ENCODE measurements at places on chromosomes 5 and 9.

DNA sequence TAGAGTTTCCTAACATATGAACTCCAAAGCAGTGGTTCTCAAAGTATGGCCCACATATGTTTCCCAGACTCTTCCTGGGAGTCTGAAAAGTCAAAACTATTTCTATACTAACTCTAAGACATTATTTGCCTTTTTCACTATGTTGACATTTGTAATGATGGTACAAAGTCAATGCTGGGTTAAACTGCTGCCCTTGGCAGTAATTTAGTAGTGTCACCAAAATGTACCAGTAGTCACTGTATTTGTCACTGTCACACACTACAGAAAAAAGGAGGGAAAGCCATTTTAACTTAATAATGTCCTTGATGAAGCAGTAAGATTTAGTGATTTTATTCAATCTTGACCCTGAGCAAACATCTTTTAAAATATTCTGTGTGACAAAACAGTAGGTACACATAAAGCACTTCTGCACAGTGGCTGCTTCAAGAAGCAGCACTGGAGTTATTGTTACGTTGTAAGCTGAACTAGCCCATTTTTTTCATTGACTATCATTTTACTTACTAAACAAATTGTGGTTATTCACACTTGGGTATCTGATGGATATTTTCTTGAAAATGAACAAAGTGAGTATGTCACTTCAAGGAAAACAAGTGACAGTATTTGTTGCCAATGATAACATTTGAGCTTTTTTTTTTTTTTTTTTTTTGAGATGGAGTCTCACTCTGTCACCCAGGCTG is 90.3 kb downstream of the NR6A1 start:
- H3K27me3 ChIP-seq: no peaks in the 10 kb centered on the region
- no peak overlapping the region for H3K4me3 ChIP-seq
- H3K27ac ChIP-seq: no peak overlapping the region
- no peak for DNase-seq
- H3K36me3 ChIP-seq: no peaks in the 10 kb centered on the region

DNA sequence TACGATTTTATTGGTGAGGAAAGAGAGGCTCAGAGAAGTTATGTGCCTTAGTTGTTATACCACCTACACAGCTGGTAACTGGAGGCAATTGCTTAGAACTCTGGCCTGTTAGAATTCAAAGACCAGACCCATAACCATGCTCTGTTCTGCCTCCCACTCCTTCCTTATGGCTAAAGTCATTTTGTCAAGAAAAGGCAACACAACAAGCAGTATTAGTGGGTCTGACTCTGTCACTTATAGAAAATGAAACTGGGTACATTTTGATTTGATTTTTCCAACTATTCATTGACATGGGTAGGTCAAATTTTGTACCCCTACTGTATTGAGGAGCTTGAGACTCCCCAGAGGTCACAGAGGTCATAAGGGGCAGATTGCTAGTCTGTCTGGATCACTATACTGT is 44.5 kb upstream of the NR3C1 start:
- no peak overlapping the region for H3K4me3 ChIP-seq
- H3K27me3 ChIP-seq: no peaks in the 10 kb centered on the region
- no peaks in the 10 kb centered on the region for H3K4me1 ChIP-seq
- no peaks in the 10 kb centered on the region for H3K36me3 ChIP-seq
- H3K27ac ChIP-seq: no peak overlapping the region

DNA sequence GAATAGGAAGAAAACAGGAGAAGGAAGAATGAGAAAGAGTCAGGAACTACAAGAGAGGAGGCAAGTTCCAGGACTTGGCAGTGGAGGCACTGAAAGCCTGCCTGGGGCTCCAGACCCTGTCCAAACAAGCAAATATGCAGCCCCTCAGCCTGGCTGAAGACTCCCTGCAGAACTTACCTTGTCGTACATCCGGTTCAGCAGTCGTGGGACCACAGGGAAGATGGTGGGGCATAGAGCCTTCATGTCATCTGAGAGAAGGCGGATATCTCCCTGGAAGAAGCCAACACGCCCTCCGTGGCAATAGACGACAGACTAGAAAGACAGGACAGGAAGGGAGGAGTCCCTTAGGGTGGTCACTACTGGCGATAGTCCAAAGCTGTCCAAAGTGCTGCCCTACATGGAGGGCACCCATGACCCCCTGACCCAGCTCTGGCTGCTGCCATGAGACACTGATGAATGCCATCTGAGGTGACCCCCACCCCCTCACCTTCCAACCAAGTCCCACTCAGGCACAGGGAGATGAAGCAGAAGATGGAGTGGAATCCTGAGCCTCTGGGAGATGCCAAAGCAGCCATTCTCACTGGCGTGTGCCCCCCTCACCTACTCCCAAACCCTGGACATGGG is 27.7 kb upstream of the MEIKIN start:
- no peaks in the 10 kb centered on the region for H3K36me3 ChIP-seq
- H3K4me1 ChIP-seq: no peaks in the 10 kb centered on the region
- H3K27me3 ChIP-seq: no peaks in the 10 kb centered on the region
- H3K4me3 ChIP-seq: no peak overlapping the region
- no peak for DNase-seq

- H3K4me1 ChIP-seq: peaks cover 30% of the 10 kb centered on the region
- no peaks in the 10 kb centered on the region for H3K36me3 ChIP-seq
- no peak overlapping the region for H3K4me3 ChIP-seq
- no peaks in the 10 kb centered on the region for H3K27me3 ChIP-seq
Observed at GRCh38 chr9:114117996-114118830, 19.1 kb upstream of the KIF12 start.
